ENCODE measurements at places on chromosomes 12 and 14. TPM values are rescaled to one million over a fixed set of nuclear protein-coding genes. Genes with fewer than 3 reads are reported as not detected.

OTOGL gene
- total RNA-seq, result not detected

MANSC1 gene
- total RNA-seq, result 0.13 TPM

JPH4 gene
- not detected for total RNA-seq

TPH2 gene
- total RNA-seq, result not detected

LPAR5 gene
- total RNA-seq, result 16.8 TPM

SLC24A4 gene
- total RNA-seq, result 0.05 TPM

HOXC11 gene
- total RNA-seq, result not detected

LMNTD1 gene
- not detected for total RNA-seq

KCNJ8 gene
- not detected for total RNA-seq

CLEC6A gene
- not detected for total RNA-seq

FAIM2 gene
- total RNA-seq, result 0.55 TPM

KLRG1 gene
- total RNA-seq, result 4.3 TPM

DPF3 gene
- 10.7 TPM for total RNA-seq

PLCZ1 gene
- total RNA-seq, result not detected

SERPINA5 gene
- total RNA-seq, result not detected

RCOR1 gene
- total RNA-seq, result 22.4 TPM

PLEKHD1 gene
- total RNA-seq, result 0.13 TPM

TMEM233 gene
- total RNA-seq, result not detected

SERPINA10 gene
- total RNA-seq, result not detected

TNFAIP2 gene
- 0.23 TPM for total RNA-seq

FOXN3 gene
- 70.3 TPM for total RNA-seq

LIN7A gene
- not detected for total RNA-seq

DUSP6 gene
- 119 TPM for total RNA-seq

PPFIA2 gene
- total RNA-seq, result not detected

STAB2 gene
- not detected for total RNA-seq

PNN gene
- total RNA-seq, result 94.1 TPM

PTGER2 gene
- 119 TPM for total RNA-seq

ACVRL1 gene
- total RNA-seq, result not detected

TOMM20L gene
- not detected for total RNA-seq

BDKRB2 gene
- not detected for total RNA-seq

CELA1 gene
- total RNA-seq, result not detected

CD69 gene
- total RNA-seq, result 115 TPM

DEPDC4 gene
- total RNA-seq, result 2.8 TPM

KCNC2 gene
- not detected for total RNA-seq

PCED1B gene
- total RNA-seq, result 72.1 TPM

HOXC4 gene
- total RNA-seq, result 1.1 TPM

SPIC gene
- total RNA-seq, result not detected

PLXNC1 gene
- total RNA-seq, result 43.8 TPM

GPRC5D gene
- not detected for total RNA-seq

C12orf50 gene
- 0.11 TPM for total RNA-seq

MED6 gene
- total RNA-seq, result 45.7 TPM

GDF3 gene
- total RNA-seq, result not detected

LRRC10 gene
- not detected for total RNA-seq

KCNA5 gene
- not detected for total RNA-seq

TAS2R42 gene
- total RNA-seq, result not detected

SERPINA12 gene
- not detected for total RNA-seq

DCN gene
- total RNA-seq, result not detected

ARG2 gene
- 2.3 TPM for total RNA-seq

IFNG-AS1 gene
- not detected for total RNA-seq

MRPL42 gene
- total RNA-seq, result 55.8 TPM

OR4M1 gene
- not detected for total RNA-seq

ITPR2 gene
- 34.6 TPM for total RNA-seq

LRIG3 gene
- total RNA-seq, result not detected

OTX2 gene
- total RNA-seq, result not detected

ESPL1 gene
- total RNA-seq, result 126 TPM

GRIN2B gene
- not detected for total RNA-seq

KLHL33 gene
- 2.4 TPM for total RNA-seq

Measured in activated CD8-positive, alpha-beta T cell treated with anti-CD3 and anti-CD28 coated beads, Interleukin-2, amount 10 ng/mL, durations not matched to agents 7 days and 5 days (primary cell).